ENCODE measurements at places on chromosomes 5 and 9.

DNA sequence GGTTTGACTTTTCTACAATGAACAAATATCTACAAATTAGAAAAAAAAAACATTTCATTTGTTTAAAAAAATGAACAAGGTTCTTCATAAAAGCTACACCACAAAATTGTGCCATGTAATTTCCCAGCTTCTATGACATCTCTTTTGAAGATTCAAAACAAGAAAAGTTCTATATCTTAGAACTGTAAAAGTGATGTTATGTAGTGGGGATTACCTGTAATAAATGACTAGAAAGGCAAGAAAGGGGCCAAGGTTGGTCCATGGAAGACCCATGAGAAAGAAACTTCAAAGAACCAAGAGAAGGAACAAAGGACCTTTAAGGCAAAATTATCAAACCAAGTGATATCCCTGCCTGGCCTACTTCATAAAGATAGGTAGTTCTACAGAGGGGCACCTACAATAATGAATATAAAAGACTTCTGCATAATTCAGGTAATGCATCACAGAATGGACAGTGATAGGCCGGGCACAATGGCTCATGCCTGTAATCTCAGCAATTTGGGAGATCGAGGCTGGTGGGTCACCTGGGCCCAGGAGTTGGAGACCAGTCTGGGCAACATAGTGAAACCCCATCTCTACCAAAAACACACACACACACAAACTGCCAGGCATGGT lies 7.6 kb downstream of the MLLT3 start:
- DNase-seq, result no peak

- DNase-seq, result no peak
Measured at GRCh38 chr5:33166522-33166921, 274.2 kb upstream of the TARS1 start.

DNA sequence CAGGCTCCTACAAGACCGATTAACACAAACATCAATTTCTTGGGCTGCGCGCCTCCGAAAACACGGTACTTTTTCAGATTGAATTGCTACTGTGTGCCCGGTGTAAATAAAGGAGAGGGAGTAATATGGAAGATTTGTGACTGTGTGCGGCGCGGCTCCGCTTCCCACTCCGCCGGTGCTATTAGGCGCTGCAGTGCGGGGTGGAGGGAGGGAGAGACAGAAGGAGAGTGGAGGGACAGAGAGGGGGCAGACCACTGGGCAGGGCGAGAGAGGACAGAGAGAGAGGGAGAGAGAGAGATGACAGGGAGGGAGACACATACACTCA lies 24.7 kb upstream of the RNU6ATAC start:
- DNase-seq, result no peak

GRCh38 chr5:171318026-171318425 lies 9.0 kb downstream of the TLX3 start:
- no peak for DNase-seq

DNA sequence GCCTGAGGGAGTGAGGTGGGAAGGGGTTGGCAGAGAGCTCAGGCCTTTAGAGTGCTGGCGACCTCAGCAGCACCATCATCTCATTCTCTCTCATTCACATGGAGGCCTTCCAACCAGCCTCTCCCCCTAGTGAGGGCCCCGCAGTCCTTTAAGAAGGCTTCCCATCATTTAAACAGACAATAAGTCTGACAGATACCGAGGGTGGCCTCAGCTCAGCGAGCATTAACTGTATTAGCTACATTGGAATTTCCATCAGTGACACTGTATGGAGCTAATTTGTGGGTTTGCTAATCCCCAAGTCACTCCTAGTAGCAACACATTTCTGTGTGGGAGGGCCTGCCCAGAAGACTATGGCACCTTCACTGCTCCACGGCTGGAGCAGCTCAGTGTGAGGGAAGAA lies 75.8 kb downstream of the INSYN2B start:
- DNase-seq, result no peak

DNA sequence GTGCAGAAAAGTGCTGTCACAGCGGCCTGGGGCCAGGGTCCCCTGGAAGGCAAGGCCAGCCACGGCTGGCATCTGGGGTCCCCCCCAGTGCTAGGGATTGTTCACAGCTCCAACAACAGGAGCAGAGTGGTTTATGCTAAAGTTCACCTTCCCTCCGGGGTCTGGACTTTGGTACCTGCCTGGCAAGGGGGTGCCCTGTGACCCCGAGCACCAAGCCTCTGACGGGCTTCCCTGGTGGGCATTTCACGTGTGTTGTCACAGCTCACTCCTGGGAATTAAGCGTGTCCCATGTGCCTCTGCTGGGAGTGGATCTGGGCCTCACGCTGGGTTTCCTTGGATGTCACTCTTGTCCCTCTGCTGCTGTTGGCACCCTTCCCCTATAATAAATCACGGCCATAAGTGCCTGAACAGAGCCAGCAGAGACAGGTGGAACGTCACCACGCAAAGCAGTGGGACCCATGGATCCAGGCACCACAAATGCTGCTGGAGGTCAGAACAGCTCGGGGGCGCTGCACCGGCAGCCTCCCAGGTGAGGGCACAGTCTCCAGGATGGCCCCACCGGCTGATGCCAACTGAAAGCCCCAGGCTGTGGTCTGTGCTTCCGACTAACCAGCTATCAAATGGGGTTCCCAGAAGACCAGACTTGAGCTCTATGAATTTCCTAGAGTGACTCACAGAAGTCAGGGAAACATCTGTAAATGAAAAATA lies 17.8 kb upstream of the ZDHHC11 start:
- no peak for DNase-seq

GRCh38 chr5:157566902-157567489 lies 8.6 kb downstream of the ADAM19 start:
- DNase-seq, result no peak

DNA sequence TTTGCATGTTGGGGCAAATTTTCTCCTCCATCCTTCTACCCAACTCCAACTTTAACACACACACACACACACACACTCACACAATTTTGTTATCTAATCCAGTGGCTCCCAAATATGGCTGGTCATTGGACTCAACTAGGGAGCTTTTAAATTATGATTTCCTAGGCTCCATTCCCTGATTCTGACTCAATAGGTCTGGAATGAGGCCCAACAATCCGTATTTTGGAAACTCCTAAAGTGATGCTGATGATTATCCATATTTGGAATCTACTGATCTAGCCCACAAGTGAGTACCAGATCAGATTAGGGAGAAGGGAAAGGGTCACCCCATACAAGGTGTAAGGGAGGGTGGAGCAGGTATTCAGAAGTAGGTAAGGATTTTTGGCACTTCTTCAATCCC lies 309.7 kb downstream of the TLE1 start:
- no peak for DNase-seq

GRCh38 chr9:18666348-18666747 lies 192.4 kb downstream of the ADAMTSL1 start:
- DNase-seq, result no peak

- DNase-seq, result no peak
Measured at GRCh38 chr9:136701668-136702053, 10.7 kb upstream of the DIPK1B start.

GRCh38 chr5:155905364-155905763 lies 421.6 kb upstream of the SGCD start:
- no peak for DNase-seq

GRCh38 chr9:129235931-129236331 lies 57.9 kb upstream of the IER5L start:
- DNase-seq, result peak; percentile 45

- no peak for DNase-seq
Measured at GRCh38 chr9:92187989-92188714, 72.9 kb upstream of the SPTLC1 start.

GRCh38 chr9:126084008-126084407 lies 242.6 kb upstream of the MVB12B start:
- DNase-seq, result no peak

DNA sequence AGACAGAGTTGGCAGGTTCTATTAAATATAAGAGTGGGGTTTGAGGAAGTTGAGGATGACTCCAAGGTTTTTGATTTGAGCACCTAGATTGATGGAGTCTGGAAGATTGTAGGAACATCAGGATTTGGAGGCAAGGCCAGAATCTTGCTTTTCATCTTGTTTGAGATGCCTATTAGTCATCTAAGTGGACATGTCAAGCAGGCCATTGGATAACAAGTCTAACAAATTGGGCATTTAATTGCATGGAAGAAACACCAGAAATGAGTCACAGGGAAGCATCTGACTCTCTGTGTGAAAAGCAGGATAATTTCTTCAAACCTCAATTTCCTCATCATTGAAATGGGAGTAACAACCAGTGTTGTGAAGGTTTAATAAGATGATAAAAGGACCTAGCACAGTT lies 53.3 kb upstream of the ARL15 start:
- no peak for DNase-seq

DNA sequence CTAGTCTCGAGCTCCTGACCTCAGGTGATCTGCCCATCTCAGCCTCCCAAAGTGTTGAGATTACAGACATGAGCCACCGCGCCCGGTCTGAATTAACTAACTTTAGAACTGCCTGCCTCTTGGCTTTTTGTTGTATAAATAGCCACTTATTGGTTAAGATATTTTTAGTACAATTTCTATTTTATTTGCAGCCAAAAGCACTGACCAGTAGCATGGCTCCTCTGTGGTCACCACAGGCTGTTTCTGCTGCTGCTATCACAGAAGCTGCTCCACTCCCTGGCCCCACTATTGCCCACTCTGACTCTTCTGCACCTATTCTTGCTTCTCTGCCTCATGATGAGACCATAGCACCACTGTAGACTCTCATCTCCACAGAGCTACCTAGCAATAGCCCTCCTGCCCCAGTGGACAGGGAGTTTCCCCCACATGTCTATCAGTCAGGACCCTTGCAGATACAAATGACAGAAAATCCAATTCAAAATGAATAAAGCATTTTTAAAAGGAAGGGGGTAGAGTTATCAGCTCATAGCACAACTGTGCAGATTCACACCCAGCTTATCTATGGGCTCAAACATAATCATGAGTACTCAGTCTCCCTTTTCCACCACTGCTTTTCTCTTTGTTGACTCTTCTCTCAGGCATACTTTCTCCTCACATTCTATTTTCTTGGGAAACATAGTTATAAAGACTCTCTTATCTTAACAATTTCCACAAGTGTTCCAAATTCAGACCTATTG lies 151.8 kb upstream of the EPB41L4A start:
- DNase-seq, result no peak

- no peak for DNase-seq
Measured at GRCh38 chr9:119078015-119078414, 291.2 kb downstream of the BRINP1 start.

GRCh38 chr9:88106492-88106891 lies 31.8 kb downstream of the SPATA31C2 start:
- no peak for DNase-seq

- no peak for DNase-seq
Measured at GRCh38 chr9:107480386-107480789, 9.2 kb downstream of the KLF4 start.

DNA sequence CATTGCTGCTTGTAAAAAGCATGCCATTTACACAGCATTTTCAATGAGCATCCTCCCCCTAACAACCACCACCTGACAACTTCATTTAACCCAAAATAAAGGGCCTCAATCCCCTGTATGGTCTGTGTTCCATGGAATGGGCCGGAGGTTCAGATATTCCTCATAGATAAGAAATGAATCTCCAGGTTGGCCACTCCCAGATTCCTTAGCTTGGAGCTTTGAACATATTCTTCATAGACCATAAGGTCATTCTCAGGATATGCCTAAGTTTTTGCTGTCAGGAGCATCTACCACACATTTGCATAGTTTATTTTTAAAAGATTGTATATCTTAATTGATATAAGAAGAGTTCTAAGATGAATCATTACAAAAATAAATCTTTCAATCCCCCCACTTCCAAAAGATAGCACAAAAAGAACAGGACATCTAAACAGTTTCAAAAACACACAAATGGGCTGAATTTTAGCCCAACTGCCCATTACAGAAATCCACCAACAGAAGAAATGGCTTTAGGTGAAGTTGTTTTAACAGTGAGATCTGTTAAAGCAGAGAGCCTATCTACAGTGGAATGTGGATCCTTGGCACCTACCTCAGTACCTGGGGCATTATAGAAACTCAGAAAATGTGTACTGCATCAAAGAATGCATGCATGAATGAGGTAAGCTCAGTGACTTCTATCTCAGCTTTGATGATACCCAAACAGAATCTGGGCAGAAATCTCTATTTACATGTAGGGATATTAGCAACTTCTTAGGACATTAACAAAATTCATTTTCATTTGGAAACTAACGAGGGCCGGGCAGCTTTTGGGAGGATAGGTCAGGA lies 179.8 kb downstream of the SEC61B start:
- DNase-seq, result no peak

GRCh38 chr9:12796601-12797000 lies 21.8 kb downstream of the LURAP1L start:
- no peak for DNase-seq

GRCh38 chr5:165521816-165522610 lies 2016.6 kb downstream of the MAT2B start:
- no peak for DNase-seq

DNA sequence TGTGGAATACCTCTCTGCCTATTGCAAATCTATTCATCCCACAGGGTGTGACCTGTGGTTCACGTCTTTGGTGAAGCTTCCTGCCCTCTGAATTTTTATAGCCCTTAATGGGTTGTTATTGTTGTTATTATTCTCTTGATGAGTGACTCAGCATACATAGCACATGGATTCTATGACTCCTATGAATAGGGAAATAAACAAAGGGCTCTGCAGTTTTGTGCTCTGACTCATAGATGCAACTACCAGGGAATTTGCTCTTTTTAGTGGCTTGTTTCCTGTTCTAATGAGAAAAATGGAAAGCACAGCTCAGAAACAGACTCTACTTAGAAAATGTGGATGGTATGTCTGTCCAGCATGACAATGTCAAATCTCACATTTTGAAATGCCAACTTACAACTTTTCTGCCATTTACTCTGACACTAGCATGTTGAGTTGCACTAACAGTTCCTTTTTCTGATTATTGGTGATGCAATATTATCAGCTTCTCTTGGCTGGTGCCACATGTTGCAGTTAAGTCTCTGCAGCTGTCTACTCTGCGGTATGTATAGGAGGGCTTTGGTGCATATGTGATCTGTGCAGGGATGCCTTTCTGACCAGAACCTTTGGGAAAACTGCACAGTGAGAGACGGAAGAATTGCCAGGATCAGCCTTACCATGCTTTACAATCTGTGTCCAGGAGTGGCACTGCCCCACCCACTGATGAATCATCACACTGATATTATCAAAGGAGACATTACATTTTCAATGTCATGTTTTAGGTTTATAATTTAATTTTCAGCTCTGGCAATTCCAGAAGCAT lies 996.4 kb upstream of the WWC1 start:
- DNase-seq, result no peak

DNA sequence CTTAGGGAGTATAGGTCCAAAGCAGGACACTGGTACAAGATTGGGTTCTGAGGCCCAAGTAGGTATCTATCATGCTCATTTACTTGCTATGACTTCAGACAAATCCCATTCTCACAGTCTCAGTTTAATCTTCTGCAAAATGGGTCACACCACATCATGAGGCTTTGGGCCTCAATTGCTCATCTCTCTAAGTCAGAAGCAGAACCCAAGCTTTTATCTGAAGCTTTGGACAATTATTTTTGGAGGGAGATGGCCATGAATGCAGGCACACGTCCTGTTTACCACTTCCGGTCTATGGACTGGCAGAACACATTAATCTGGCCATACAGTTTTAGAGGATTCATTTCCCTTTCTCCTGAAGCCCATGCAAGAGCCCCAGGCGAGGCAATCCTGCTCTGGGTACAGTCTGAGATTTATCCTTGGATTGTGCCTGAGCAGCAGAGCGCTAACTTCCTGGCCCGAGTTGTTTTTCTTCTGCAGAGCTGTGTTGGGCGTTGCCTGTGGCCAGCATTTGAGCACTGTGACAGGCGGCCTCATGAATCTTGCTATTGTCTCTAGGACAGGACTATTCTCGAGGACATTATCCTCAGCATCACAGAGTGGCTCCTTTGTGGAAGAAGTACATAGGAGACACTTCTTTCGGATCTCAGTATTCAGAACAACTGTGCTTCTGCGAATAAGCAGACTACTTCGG lies 16.1 kb downstream of the SLC22A4 start:
- no peak for DNase-seq

All from activated T-helper 1 cell treated with anti-CD3 and anti-CD28 coated beads, Interleukin-2, amount 50 U/mL, for 16 hours (primary cell).